Activated CD4-positive, alpha-beta T cell treated with anti-CD3 and anti-CD28 coated beads, Interleukin-2, amount 50 U/mL, for 16 hours (primary cell): ENCODE measurements at places on chromosomes 6 and 20.
A peak's percentile ranks its signal among the peaks of the same experiment; 100 is the strongest.

DNA sequence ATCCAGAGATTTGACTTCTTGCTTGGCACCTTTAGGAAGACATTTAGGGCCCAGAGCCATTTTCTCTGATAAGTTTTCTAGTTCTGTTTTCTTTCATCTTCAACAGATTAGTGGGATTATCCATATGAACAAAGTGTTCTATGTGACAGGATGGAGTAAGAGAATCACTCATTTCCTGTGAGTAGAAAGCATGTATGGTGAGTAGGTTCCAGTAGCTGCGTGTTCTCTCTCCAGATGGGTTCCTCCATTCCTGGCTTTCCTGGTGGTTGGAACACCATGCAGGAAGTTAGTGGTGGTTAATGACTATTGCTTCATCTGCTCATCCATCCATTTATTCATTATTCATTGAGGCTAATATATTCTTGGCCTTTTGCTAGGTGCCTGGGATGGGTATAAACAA, 54.0 kb downstream of the EFCAB8 start:
- no peak for DNase-seq

- DNase-seq, result no peak
These were observed 145.1 kb downstream of the QKI start for GRCh38 chr6:163559661-163560060.

DNA sequence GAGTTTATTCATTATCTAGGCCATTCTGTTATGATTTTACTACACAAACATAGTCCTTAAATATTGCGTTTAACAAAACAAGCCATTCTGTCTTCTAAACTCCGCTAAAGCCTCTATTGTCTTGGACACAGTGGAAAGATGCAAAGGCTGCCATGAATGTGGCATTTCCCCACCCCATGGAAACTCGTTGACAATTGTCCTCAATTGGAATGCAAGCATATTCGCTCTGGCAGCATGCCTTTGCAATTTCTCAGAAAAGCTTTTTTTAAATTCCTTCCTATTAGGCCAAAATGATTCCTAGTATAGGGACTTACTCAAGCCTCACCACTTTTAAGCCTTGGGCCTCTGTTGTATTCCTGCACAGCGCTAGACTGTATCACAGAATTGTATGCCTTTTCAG, 22.8 kb downstream of the OR2A4 start:
- no peak for DNase-seq

GRCh38 chr6:45946887-45947286, 68.8 kb downstream of the CLIC5 start:
- no peak for DNase-seq

DNA sequence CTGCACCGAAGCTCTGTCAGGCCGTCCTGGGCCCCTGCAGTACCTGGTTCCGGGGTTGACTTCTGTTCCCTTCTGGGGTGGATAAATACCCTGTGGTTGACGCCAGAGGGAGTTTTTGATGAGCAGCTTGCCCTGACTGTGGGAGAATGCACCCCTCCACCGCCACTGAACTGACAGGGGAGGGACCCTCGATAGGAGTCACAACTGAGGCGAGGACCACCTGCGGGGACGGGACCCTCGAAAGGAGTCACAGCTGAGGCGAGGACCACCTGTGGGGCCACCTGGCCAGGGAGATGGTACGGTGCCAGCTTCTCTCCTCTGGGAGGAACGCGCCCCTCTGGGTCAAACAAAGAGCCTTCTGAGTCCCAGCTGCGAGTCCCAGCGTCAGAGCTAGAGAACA, 100.1 kb upstream of the FRMD1 start:
- DNase-seq, result no peak

- no peak for DNase-seq
These were observed 435.4 kb upstream of the SOX4 start for GRCh38 chr6:21158149-21158548.

DNA sequence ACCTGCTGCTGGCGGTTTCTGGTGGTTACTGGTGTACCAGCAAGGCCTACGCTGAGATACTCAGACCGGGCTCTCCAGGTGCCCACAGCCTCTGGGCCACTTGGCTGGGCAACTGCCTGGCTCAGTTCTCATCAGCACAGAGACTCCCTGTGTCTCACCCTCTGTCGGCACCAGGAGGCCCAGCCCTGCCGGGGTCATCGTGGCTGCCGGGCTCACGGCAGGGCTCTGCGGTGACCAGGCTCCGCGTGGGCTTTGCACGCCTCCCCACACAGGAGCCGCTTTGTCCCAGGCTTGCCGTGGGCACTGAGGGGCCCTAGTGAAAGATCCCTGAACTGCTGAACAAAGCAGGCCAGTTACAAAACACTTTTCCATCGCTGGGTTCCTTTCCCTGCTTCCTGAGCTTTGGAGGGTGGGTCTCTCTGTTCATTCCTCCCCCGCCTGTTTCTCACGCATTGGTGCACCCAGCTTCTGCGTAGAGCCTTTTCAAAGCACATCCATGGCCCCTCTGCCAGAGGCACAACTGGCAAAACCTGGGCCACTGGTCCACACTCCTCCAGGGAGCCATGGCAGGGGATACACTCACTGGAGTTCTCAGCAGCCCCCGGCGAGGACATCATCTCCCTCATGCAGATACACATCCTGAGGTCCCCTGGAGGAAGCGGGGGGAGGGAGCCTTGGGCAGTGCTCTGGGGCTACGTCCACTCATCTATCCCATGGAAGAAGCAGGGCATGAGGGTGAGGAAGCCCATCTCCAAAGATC, 117.0 kb downstream of the NFATC2 start:
- DNase-seq, result peak; percentile 67

DNA sequence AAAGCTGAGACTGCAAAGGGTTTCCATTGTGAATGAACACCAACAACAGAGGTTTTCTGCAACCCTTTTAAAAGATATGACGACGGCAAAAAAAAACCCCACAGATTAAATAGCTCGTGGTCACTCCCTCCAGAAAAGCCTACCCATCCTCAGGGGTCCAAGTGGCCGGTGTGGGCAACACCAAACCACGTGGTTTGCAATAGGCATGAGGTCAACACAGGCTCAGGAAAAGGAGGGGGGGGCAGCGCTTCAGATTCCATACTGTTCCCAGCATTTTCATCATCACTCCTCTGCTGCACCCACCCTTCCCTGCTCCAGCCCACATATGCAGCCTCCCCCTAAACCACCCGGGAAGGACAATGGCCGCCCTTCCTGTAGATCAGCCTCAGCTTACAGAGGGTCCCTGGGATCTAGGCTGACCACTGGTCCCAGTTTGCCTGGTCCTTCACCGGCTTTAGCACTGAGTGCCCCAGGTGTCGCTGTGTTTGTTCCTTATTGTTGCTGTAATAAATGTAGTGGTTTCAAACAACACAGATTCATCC, 122.8 kb upstream of the PHACTR3 start:
- no peak for DNase-seq

GRCh38 chr20:15362849-15363248, 1025.4 kb upstream of the FLRT3 start:
- DNase-seq, result no peak

DNA sequence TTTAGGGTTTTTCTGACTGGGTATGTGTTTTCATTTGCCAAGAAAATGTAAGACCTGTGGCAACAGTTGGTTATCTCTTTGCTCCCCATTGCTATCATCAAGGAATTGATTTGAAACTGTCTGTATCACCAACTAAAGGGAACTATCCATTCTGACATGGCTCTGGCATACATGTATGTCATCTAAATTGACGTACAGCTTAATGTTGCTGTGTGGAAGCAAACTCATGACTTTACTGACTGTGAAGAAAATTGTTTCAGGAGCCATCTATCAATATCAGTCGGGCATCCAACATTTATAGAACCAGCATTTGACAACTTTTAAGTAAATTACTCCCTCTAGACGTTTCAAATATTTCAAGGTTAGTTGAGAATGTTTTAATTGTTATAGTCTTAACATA, 555.8 kb upstream of the EPHA7 start:
- no peak for DNase-seq

DNA sequence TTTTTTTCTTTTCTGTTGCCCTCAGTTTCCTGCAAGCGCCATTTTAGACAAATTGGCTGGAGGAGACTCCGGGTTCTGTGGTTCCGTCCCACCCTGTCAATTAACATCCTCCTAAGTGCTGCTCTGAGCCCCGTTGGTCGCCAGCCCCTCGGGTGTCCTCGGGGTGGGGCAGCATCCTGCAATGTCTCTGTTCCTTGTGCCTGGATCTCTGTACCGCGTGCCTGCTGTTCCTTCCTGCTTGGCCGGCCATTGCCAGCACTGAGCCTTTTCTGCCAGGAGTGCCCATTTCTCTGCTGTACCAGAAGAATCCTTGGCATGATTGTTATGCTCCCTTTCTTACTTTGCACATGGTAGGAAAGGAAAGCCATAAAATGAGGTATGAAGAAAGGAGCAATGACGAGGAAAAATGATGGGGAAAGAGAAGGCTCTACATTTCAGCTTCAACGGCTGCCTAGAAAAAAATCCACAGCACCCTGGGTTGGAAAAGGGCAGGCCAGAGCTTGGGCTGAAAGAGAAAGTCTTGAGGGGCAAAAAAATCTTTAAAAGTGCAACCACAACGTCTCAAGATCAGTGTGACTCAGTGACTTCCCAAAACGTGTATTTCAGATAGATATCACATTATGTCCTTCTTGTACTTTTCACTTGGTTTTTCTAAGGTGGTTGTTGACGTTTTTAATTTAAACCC, 256.7 kb downstream of the CLIC5 start:
- peak; percentile 16 for DNase-seq

DNA sequence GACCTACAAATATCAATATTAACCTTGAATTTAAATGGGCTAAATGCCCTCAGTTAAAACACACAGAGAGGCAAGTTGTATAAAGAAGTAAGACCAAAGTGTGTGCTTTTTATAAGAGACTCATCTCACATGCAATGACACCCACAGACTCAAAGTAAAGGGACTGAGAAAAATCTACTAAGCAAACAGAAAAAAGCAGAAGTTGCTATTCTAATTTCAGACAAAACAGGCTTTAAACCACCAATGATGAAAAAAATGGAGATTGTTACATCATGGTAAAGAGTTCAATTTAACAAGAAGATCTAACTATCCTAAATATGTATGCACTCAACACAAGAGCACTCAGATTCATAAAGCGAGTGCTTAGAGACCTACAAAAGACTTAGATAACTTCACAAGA, 741.9 kb upstream of the MARCKS start:
- DNase-seq, result no peak

GRCh38 chr6:141734071-141734840, 398.5 kb upstream of the GJE1 start:
- DNase-seq, result no peak

DNA sequence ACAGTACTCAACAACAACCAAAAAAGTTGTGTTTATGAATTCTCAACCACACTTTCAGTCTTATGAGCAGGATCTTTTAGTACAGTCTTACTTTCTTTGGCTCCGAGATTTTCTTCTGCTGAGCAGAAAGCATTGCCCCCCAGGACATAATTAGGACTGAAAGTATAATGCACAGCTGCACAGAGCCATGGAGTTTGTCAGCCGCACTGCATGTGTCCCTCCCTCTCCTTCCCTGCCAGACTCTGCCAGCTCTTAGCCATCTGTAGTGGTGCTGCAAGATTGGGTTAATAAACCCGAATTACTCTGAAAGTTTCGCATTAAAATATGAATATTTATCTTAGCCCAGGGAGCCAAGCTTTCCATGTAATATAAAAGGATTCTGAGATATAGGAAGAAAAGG, 179.6 kb upstream of the PTCHD4 start:
- DNase-seq, result no peak

DNA sequence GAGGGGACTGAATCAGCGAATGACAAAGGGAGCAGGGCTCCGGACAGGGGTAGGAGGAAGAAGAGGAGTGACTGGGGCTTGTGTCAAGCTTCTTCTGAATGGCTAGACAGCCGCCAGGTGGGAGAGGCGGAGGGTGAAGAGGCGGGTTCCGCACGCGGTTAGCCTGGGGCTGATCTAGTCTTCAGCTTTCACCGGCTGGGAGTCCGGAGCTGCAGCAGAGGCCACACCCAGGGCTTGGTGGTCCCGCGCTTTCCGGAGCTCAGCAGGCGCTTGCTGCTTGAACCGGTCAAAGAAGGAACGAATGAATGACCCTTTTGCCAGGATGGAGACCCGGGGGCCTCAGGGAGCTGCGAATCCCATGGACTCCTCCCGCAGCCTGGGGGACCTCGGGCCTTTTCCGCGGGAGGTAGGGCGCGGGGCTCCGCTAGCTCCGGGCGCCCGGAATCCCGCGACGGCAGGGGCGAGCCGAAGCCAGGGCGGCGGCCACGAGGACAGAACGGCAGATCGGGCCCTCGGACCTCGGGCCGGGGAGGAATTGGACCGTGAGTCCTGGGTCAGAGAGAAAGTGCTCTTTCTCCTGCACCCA, at the start of gene C6orf141:
Gene C6orf141, plus strand, starts transcription at position 177 of the 586 bp plus-strand sequence. Its CDS starts 125 bp downstream, at position 302.
- DNase-seq, result peak; percentile 20

GRCh38 chr6:138428944-138429598, 25.0 kb downstream of the HEBP2 start:
- peak; percentile 48 for DNase-seq

- no peak for DNase-seq
These were observed 168.5 kb upstream of the ID4 start for GRCh38 chr6:19668710-19669109.

GRCh38 chr20:40961686-40962640, 66.7 kb upstream of the TOP1 start:
- DNase-seq, result peak; percentile 63

- DNase-seq, result no peak
These were observed 396.7 kb downstream of the HACE1 start for GRCh38 chr6:104462811-104463599.

GRCh38 chr20:38216201-38216600, 44.3 kb downstream of the KIAA1755 start:
- DNase-seq, result no peak
